ENCODE measurements at places on chromosomes 5 and 9. TPM values are rescaled to one million over a fixed set of nuclear protein-coding genes. Genes with fewer than 3 reads are reported as not detected.
A peak's percentile ranks its signal among the peaks of the same experiment; 100 is the strongest.

The FCN1 gene
- 2.0 TPM for total RNA-seq

- no peak overlapping the region for H3K27ac ChIP-seq
- peak; percentile 33 for DNase-seq
- H3K36me3 ChIP-seq, result no peaks in the 10 kb centered on the region
- no peak overlapping the region for H3K4me3 ChIP-seq
- H3K27me3 ChIP-seq, result peaks cover 25% of the 10 kb centered on the region
Measured at GRCh38 chr9:134969156-134970045, 51.7 kb upstream of the FCN1 start.

DNA sequence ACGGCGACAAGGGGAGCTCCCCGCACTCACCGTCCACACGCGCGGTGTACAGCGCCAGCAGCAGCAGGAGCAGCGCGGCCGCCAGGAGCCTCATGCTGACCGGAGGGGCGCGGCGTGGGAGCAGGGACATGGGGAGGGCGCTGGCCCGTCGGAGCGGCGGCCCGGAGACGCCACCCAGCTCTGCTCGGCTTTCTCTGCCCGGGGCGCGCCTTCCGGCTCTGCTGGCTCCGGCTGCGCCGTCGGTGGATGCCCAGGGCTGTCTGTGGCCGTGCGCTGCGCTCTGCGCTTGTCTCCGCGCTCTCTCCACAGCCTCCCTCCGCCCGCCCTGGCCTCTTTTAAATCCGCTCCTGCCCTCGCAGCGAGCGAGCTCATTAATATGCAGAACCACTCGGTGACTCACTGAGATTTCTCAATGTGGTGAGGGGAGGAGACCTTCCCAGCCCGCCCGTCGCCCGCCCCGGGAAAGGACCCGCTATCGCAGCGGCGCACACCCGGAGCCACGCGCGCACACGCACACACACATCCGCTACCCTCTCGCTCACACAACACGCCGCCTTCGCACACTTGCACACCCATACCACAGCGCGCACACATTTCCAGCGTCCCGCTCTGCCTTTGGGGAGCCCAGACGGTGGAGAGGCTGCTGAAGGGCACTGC lies at the start of gene CXCL14:
Gene CXCL14, minus strand, starts transcription at position 307 of the 657 bp plus-strand sequence. Its CDS starts 213 bp downstream, at position 94.
- no peaks in the 10 kb centered on the region for H3K36me3 ChIP-seq
- H3K27ac ChIP-seq, result no peak within 1 kb of the TSS
- H3K27me3 ChIP-seq, result peaks cover 77% of the 10 kb centered on the region
- DNase-seq, result peak; percentile 66

DNA sequence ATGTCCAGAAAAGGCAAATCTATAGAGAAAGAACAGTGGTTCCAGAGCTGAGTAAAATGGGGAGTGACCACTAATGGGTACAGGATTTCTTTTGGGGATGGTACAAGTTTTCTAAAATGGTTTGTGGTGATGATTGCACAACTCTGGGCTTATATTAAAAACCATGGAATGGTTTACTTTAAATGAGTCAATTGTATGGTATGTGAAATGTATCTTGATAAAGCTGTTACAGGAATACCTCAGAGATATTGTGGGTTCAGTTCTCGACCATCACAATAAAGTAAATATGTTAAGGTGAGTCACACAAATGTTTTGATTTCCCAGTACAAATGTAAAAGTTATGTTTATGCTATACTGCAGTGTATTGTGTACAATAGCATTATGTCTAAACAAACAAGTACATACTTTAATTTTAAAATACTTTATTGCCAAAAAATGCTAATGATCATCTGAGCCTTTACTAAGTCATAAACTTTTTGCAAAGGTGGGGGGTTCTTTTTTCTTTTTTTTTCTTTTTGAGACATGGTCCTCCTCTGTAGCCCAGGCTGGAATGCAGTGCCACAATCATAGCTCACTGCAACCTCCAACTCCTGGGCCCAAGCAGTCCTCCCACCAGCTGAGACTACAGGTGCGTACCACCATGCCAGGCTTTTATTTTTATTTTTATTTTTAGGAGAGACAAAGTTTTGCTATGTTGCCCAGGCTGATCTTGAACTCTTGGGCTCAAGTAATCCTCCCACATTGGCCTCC lies 65.9 kb downstream of the SHOC1 start:
- H3K36me3 ChIP-seq, result no peaks in the 10 kb centered on the region
- no peaks in the 10 kb centered on the region for H3K4me1 ChIP-seq
- no peak overlapping the region for H3K27ac ChIP-seq
- no peaks in the 10 kb centered on the region for H3K27me3 ChIP-seq
- H3K4me3 ChIP-seq, result no peak overlapping the region

DNA sequence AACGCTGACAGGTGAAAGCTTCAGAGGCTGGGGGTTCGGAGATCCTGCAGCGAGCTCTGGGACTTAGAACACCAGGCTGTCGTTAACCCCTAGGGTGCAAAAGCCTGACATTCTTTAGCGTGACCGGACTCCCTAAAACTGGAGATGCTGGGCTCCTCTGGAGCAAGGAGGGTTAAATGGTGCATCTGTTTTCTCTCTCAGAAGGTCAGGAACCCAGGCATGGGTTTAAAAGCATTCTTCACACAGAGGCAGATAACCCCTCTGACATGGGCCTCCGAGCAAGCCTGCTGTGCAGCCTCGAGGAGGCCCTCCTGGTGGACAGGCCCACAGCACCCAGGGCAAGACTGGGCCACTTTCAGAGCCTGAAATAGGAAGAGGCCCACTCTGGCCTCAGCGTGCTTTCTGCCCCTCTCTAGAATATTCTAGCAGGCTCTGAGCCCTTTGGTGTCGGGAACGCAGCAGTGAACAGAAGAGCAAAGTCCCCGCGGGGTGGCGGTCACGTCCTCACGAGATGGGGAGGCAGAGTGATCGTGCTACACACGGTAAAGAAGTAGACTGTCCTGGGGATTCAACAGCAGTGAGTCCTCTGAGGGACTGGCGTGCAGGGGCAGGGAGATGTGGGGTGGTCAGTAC lies 124.8 kb downstream of the COL23A1 start:
- peaks cover 32% of the 10 kb centered on the region for H3K4me1 ChIP-seq
- H3K4me3 ChIP-seq, result no peak overlapping the region
- H3K36me3 ChIP-seq, result no peaks in the 10 kb centered on the region
- no peak overlapping the region for H3K27ac ChIP-seq
- no peak for DNase-seq

All from muscle of leg (tissue), 16 donors.